ENCODE measurements at places on chromosomes 2 and 18.

- DNase-seq = no peak
Observed at GRCh38 chr2:171670655-171671054, 16.6 kb upstream of the DYNC1I2 start.

- no peak for DNase-seq
Observed at GRCh38 chr2:217563565-217563964, 439.2 kb downstream of the TNS1 start.

GRCh38 chr2:60867848-60868247 lies 13.5 kb upstream of the REL start:
- no peak for DNase-seq

DNA sequence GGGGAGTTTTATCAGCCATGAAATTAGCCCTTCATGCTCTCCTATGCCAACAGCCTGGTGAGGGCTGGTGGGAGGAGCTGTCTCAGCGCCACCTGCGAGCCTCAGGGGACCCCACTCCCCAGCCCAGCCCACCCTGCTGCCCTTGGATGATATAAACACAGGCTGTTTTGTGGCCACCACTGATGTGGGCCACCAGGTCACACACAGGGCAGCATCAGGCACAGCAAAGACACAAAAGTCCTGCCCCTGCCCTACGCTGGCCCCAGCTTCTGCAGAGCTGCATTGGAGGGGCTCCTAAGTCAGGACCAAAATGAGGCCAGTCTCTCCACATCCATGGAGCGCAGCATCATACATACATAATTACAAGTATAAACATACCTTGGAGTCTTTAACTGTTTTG lies 110.6 kb upstream of the TEX51 start:
- DNase-seq = no peak

DNA sequence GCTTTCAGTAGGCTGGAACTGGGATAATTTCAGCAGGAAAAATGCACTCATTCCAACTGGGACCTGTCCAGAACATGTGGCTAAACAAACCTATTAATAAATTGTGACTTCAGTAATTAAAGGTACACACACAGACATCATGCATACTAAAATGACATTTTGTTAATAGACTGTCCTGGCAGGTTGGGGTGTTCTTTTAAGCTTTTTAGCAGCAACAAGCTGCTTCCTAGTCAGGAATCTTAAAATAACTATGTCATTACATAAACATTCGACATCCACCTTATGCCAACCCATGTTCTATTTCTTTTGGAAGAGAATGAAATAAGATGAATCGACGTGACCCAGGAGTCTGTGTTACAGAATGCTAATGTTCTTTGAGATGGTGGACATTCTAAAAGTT lies 435.7 kb downstream of the TXNL1 start:
- DNase-seq = no peak

- no peak for DNase-seq
Observed at GRCh38 chr2:157897106-157897971, 21.2 kb upstream of the ACVR1 start.

- no peak for DNase-seq
Observed at GRCh38 chr2:83730223-83730622, 728.9 kb downstream of the SUCLG1 start.

DNA sequence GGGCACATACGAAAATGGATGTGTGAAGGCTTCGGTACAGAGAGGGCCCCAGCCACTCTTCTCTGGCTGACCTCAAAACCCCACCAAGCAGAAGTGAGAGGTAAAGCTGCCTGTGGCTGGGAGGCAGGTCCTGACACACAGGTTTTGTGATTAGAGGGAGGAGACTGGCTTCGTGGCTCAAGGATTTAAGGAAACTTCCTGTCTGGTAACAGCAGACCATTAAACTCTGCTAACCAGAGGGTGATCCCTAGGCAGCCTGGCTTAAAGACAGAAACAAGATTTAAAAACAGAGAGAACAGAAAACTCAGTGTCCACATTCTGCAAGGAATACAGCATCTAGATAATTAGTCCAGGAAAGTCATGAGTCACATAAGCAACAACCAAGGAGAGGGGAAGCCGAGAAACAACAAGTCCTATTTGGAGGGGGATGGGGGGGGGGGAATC lies 101.9 kb downstream of the NFATC1 start:
- no peak for DNase-seq

GRCh38 chr2:46458763-46459500 lies 20.4 kb upstream of the TMEM247 start:
- DNase-seq = no peak

GRCh38 chr2:216777637-216778273 lies 82.1 kb downstream of the TNP1 start:
- no peak for DNase-seq

DNA sequence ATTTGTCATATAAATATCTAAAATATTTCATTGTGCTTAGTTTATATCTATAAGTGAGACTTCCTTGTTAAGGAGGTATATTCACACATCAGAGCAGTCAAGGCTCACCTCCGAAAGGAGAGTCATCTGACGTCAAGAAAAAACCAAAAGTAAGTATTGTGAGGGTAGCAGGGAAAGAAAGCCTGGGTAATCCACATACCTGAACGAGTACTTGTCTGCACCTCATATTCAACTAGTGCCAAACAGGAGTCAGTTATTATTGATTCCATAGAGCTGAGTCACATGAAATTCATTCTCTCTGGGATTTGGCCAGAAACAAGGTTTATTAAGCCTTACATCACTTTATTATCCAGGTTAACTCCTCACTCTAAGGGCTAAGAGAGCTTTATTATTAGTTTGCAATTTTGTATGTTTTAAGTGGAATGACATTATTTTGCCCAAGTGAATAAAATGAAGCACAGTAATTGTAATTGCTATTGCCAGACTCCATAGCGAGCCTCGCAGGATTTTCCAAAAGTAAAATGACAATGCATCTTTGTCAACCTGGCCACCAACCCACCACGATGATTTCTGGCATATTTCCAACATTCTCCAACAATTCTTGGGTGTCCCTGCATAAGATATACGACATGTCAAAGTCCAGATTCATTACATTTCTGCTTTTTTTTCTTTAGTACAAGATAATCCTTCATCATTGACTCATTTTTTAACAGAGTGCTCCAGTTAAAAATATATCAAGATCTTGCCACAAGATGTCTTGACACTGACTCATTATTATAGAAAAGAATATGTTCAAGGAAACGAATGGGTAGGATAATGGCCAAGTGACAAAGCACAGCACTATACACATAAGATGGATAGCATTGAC lies 1210.4 kb upstream of the ACVR2A start:
- DNase-seq = no peak
